ENCODE measurements at places on chromosomes 2 and 18. TPM values are rescaled to one million over a fixed set of nuclear protein-coding genes. Genes with fewer than 3 reads are reported as not detected.

IL1B gene
- 0.44 TPM for total RNA-seq

C1QL2 gene
- not detected for total RNA-seq

MTHFD2 gene
- 457 TPM for total RNA-seq

RPIA gene
- total RNA-seq, result 83.1 TPM

NYAP2 gene
- not detected for total RNA-seq

LNPK gene
- 35.2 TPM for total RNA-seq

PRLH gene
- not detected for total RNA-seq

TUBA4B gene
- total RNA-seq, result not detected

APOB gene
- total RNA-seq, result not detected

REEP1 gene
- total RNA-seq, result 0.26 TPM

CHRNG gene
- not detected for total RNA-seq

ATP6V1B1 gene
- total RNA-seq, result not detected

ODC1 gene
- 235 TPM for total RNA-seq

C2orf78 gene
- not detected for total RNA-seq

SERPINB10 gene
- not detected for total RNA-seq

CBLN2 gene
- not detected for total RNA-seq

ADAM23 gene
- total RNA-seq, result 0.15 TPM

GREB1L gene
- total RNA-seq, result not detected

ERFE gene
- total RNA-seq, result not detected

HSBP1L1 gene
- 10.0 TPM for total RNA-seq

KLHL41 gene
- total RNA-seq, result not detected

TANC1 gene
- 0.47 TPM for total RNA-seq

AQP12A gene
- not detected for total RNA-seq

GPR75 gene
- total RNA-seq, result 3.7 TPM

KCNE4 gene
- total RNA-seq, result not detected

LYG2 gene
- total RNA-seq, result not detected

SLC11A1 gene
- total RNA-seq, result 0.05 TPM

RTP5 gene
- total RNA-seq, result not detected

MRO gene
- not detected for total RNA-seq

PTPN18 gene
- 66.9 TPM for total RNA-seq

PRR30 gene
- total RNA-seq, result not detected

ASXL3 gene
- not detected for total RNA-seq

LANCL1 gene
- 33.6 TPM for total RNA-seq

RBM44 gene
- 1.1 TPM for total RNA-seq

CAPN13 gene
- not detected for total RNA-seq

All from activated T-helper 1 cell treated with anti-CD3 and anti-CD28 coated beads, Interleukin-12 subunit alpha, Interleukin-12 subunit beta, Interleukin-2, Interleukin-4 antibody, amounts not matched to agents 30 ng/mL and 10 ng/mL and 1 ng/mL, durations not matched to agents 14 hours and 24 hours and 36 hours (primary cell).